Activated B cell treated with CpG ODN at 0.5 μM for 24 hours (primary cell): ENCODE measurements at places on chromosomes 7 and 10. TPM values are rescaled to one million over a fixed set of nuclear protein-coding genes. Genes with fewer than 3 reads are reported as not detected.

The CDK14 gene
- total RNA-seq: 130 and 140 TPM in 2 replicates

The ANKRD30A gene
- total RNA-seq: not detected in 2 replicates

The NUDT1 gene
- total RNA-seq: 38.0 and 42.6 TPM in 2 replicates

The COBL gene
- not detected in 2 replicates for total RNA-seq

The ITPRID1 gene
- total RNA-seq: not detected in 2 replicates

The BTRC gene
- total RNA-seq: 11.8 and 19.4 TPM in 2 replicates

The GPR15LG gene
- total RNA-seq: not detected in 2 replicates

The RET gene
- 0.05 TPM in 1 of 2 replicates, not detected in the other for total RNA-seq

The ENTPD1 gene
- total RNA-seq: 187 TPM in 2 replicates

The CYP2C9 gene
- total RNA-seq: not detected in 2 replicates

- DNase-seq: no peak
These were observed 74.3 kb downstream of the GFRA1 start for GRCh38 chr10:116198676-116199035.

DNA sequence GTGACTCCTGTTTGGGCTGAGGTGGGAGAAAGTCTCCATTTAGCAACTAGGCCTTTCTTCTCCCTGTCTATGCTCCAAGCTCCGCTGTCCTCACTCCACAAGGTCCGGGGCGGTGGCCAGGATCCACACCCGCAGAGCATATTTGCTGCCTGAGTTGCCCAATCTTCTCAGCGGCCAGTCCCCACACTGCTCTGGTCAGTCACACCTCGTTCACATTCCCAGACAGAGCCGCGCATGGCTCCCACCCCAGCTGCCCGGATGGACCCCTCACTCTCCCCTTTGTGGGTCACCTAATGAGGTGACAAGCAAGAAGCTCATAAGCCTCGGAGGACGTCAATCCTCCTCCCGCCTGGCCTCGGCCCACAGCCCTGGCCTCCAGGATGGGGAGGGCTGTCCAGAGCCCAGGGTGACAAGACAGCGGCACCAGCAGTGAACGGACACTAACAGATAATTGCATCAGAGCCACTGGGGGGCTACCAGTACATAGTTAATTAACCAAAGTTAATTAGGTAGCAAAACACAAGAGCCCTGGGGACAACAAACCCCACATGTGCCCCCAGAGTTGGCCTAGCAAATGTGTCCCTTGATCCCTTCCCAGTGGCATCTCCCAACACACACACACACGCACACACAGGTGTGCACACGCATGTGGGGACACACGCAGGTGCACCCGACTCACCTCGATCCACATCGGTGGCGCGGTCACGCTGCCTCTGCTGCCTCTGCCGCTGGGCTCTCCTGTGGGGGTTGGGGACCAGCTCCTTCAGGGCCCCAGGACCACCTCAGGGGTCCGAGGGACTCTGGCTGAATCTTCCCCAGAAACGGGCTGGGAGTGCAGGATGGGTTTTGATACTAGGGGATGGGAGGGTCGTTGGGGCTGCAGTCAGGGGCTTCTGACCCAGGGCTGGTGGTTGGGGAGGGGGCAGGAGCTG lies 11.8 kb downstream of the EPHA1 start:
- DNase-seq: no peak

DNA sequence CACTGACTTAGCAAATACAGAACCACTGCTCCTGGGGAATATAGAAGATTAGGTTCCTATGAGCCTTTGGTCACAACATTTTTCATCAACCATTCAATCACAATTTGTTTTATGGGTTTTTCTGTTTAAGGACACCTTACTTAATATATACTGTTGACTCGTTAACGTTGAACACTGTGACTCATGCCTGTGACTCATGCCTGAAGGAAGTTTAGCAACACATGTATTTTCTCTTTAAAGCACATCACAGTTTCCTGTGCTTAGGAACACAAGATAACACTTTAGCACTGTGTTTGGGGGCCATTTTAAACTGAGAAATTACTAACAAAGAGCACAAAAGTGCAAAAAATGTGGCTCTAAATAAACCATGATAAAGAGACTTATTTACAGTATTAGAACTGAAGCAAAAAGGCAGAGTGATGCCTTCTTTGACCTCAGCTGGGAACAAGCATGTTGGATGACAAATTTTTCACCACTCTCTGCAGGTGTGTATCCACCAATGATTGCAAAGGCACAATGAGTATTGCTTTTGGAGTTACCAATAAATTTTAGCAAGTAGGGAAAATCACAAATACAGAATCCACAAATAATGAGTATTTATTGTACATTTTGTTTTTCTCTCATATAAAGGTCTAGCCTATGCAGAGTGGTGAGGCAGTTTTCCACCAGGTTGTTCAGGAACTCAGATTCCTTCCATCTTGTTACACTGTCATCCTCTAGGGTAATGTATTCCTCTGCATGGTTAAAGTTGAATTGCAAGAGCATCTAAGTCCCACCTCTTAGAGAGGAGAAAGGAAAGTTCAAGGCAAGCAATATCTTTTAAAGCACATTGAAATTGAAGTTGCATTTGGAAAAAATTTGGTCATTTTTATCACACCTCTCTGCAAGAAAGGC lies 7.3 kb downstream of the FGFBP3 start:
- no peak for DNase-seq

- no peak for DNase-seq
These were observed 133.1 kb downstream of the CD36 start for GRCh38 chr7:80771523-80771922.

GRCh38 chr7:50595491-50596102 lies 30.4 kb upstream of the DDC start:
- DNase-seq: no peak

GRCh38 chr7:22189741-22190140 lies 167.2 kb downstream of the RAPGEF5 start:
- no peak for DNase-seq

DNA sequence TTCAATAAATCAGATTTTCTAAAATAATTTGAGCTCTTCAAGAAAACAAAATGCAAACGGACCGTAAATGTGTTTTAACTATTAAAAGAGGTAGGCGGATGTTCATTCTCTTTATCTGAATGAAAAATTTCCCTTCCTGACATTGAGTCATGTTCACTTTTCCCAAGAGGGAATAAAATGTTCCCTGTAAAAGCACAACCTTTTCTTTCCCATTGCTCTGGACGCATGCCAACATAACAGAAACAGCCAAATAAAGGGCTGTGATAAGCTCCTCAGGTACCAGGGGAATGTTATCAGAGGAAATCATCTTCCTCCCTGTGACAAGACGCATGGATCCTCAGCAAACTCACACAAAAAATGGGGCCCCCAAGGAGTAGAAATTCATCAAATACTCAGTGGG lies 251.8 kb downstream of the MTERF1 start:
- DNase-seq: no peak

DNA sequence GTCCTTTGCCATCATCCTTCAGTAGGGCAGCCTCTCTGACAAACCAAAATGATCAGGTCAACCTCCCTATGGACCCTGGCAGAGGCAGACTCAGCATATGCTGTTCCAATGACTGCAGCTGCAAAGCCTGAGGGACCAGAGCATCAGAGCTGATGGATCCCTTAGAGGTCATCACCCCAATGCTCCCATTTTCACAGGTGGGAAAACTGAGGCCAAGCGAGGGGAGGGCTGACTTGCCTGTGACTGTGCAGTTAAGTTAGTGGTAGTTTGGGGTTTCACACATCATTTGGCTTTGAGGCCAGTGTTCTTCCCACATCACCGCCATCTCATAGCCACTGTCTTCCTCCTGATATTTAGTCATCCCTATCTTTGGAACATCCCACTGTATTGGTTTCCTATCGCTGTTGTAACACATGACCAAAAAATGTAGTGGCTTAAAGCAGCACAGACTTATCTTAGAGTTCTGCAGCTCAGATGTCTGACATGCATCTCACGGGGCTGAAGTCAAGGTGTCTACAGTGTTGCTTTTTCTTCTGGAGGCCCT lies 69.3 kb upstream of the PDZD8 start:
- DNase-seq: no peak

GRCh38 chr7:27251652-27252590 lies 9.3 kb downstream of the EVX1 start:
- no peak for DNase-seq

DNA sequence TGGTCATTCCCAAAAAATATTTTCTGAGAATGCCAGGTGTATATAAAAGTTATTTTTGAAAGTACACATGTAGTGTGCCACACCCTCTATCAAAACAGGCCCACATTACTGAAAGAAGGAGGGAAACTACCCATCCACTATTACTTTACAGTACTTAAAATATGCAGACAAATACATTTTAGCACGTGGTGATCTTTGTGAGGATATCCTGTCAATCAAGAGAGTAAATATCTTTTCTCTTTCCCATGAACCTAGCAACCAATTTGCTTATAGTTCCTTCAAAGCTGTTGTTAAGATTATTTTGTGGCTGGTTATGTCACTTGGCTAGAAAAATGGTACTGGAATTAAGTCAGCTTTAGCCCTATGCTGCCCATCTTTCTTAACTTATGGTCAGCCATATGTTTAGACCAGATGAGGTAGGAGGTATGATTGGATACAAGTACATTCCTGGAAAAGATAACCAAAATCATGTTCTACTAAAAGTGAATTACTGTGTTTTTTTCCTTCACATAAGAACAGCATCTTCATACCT lies 70.1 kb downstream of the AUTS2 start:
- DNase-seq: no peak

GRCh38 chr10:128365156-128365725 lies 239.0 kb upstream of the MKI67 start:
- DNase-seq: no peak

DNA sequence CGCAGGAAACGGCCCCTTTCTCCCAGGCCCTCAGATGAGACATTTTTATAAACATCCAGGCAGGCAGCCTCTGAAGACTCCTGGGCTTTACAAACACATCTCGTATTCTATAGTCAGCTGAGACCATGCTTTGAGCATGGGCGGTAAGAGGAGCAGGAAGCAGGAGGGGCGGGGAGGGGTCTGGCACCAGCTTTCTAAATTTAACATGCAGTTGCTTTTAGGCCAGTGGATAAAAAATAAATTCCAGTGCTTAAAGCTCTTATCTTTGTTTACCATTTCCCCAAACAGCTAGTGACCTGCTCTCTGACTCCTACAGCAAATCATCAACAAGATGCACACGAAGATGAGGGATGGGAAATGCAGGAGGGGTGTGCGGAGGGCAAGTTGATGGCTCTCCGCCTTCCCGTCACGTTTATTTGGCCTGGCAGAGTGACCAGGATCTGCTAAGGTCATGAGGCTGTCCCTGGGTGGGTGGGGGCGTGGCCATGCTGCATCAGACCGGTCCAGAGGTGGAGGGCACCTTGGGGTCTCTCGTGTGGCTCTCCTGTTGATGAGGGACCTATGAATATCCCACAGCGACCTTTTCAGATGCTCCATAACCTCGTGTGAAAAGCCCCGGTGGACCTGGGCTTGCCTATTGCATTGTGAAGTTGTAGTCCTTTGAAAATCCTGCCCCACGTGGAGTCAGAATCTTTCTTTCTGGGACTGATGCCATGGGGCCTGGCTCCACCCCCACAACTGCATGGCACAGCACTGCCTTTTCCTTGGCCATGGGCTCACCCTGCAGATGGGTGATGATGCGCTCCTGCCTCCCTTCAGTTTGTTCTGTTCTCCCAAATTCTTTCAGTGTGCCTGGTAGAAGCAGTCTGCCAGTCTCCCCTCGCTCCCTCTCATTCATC lies 67.5 kb downstream of the PARP12 start:
- no peak for DNase-seq

DNA sequence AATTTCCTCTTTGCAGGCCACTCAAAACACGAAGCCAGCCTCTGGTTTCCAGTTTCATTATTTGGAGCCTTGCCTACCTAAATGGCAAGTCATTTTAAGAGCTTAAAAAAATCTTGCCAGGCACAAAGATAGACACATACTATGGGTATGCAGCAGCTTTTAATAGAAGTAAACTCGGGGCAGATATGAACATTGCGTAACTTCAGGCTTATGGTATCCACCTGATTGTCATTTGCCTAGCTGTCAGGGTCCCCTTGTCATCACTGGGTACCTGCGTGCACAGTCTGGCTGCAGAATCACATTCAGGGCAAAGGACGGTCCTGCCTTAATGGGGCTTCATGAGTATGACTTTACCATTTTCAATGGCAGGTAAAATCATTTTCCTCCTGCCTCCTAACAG lies 466.1 kb upstream of the NRP1 start:
- DNase-seq: no peak

GRCh38 chr10:1241322-1241890 lies 185.2 kb downstream of the WDR37 start:
- no peak for DNase-seq

DNA sequence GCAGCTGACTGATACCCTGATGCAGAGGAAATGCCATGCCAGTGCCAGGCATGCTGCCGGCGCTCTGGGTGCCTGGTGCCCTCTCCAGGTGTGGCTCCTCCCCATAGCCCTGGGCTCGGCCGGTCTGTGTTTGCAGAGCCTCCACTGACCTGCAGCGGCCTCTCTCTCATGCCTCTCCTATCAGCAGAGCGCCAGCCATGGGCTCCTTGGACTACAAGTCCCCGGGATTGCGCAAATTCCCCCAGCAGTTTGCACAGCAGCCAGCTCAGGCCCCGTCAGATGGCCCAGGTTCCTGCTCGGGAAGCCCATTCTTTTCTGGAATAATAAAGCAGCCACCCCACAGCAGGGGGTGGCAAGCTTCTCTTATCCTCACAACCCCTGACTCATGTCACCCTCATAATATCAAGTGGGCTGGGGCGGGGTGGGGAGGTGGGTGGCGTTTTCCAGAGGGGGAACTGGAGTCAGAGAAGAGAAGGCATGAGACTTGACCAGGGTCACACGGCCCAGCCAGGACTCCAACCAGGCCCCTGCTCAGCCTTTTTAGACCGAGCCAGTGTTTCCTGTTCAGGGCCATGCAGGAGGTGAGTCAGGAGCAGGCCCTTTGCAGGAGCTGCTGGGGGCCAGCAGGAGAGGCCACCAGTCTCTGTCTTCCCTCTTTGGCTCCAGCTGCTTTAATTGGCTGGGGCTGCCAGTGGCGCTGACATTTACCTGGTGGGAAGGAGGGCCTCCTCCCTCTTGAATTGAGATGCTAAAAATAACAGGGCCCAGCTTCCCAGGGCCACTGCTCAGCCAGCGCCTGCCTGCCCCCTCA lies 58.6 kb downstream of the ZMIZ1 start:
- no peak for DNase-seq

DNA sequence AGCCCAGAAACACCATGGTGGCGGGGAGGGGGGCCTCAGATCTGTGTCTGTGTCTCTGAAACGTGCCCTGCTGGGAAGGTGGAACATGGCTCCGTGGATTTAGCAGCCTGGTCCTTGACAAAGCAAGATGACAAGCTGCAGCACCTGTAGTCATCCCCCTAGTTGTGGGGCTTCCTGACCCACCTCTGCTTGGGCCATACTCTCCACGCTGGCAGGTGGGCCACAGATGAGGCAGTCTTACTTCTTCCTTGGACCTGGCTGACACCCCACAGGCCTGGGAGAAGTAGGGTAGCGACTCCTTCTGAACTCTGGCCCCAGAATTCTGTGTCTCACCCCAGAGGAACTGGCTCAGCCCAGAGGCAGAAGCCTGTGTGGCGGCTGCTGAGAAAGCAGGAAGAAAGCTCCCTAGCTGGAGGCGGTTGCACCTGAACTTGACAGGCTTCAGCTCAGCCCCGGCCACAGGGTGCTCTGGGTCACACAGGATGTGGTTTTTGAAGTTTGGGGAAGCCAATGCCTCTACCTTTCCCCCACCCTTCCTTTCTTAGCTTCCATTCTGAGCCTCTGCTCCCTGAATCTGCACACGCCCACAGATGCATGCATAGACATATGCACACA lies 113.9 kb downstream of the ABLIM1 start:
- peak; percentile 49 for DNase-seq

GRCh38 chr7:98294798-98295382 lies 13.4 kb downstream of the BRI3 start:
- DNase-seq: peak; percentile 49
